ENCODE measurements at places on chromosomes 12 and 14. TPM values are rescaled to one million over a fixed set of nuclear protein-coding genes. Genes with fewer than 3 reads are reported as not detected.

The CCDC85C gene
- total RNA-seq: 23.4 TPM

The SLC39A9 gene
- total RNA-seq: 119 TPM

The CEBPE gene
- not detected for total RNA-seq

The BICDL1 gene
- 9.0 TPM for total RNA-seq

The STK38L gene
- 85.1 TPM for total RNA-seq

The SCN8A gene
- 0.64 TPM for total RNA-seq

The PLXNC1 gene
- total RNA-seq: 0.48 TPM

The NT5DC3 gene
- 6.6 TPM for total RNA-seq

The KLRF2 gene
- total RNA-seq: not detected

The CD163L1 gene
- total RNA-seq: 1.4 TPM

The BCDIN3D gene
- 8.5 TPM for total RNA-seq

The ERP27 gene
- total RNA-seq: not detected

The NDUFA9 gene
- 33.9 TPM for total RNA-seq

The PTGER2 gene
- not detected for total RNA-seq

The KRT74 gene
- total RNA-seq: not detected

The ADAM21 gene
- total RNA-seq: 0.64 TPM

The RHOF gene
- total RNA-seq: 10.0 TPM

The CLEC4D gene
- not detected for total RNA-seq

The SDSL gene
- total RNA-seq: 4.8 TPM

The MAX gene
- 41.7 TPM for total RNA-seq

The PPP4R4 gene
- 24.6 TPM for total RNA-seq

The GLI1 gene
- under 0.01 TPM for total RNA-seq

The KCNMB4 gene
- 1.9 TPM for total RNA-seq

The SERPINA12 gene
- not detected for total RNA-seq

The NELL2 gene
- total RNA-seq: under 0.01 TPM

The CORO1C gene
- total RNA-seq: 119 TPM

The KIF21A gene
- total RNA-seq: 38.8 TPM

The GSC gene
- total RNA-seq: not detected

The KLRG1 gene
- not detected for total RNA-seq

All from tracheal epithelial cell (primary cell).